ENCODE measurements at places on chromosomes 4 and X.

DNA sequence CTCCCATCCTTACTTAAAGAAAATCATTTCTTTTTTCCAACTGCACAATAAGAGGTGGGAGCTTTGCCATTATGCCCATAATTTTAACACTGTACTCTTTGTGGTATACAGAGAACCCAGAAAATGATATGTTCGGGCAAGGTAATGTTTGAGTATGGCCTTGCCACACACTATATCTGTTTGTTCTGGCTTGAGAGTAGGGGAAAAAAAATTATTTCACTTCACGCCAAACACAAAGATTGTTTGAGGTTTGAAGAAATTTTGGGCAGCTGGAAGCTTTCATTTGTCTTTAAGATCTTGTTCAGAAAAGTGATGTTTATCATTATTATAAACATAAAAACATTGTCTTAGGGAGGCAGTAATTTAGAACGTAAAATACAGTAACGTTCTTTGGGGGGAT, 115.4 kb upstream of the NAP1L5 start:
- DNase-seq: no peak

DNA sequence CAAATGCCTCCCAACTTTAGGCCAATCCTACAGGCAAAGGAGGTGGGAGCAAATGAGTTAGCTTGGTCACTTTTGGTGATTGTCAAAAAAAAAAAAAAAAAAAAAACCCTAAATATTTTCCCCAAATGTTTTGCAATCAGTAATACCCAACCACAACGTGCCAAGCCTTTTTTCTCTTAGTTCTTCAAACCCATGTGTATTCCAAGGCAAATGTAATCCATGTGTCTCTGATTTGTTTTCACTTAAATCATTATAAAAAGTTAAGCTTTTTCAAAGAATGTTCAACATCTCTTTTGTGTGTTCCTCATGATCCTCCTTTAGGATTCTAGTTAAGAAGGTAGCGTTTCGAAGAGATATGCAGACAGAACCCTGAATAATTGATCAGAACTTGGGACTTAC, 328.4 kb downstream of the PAPSS1 start:
- no peak for DNase-seq

- DNase-seq: no peak
Observed at GRCh38 chr4:22407361-22407760, 108.5 kb downstream of the ADGRA3 start.

- DNase-seq: no peak
Observed at GRCh38 chr4:154983714-154984113, 202.6 kb downstream of the RBM46 start.

DNA sequence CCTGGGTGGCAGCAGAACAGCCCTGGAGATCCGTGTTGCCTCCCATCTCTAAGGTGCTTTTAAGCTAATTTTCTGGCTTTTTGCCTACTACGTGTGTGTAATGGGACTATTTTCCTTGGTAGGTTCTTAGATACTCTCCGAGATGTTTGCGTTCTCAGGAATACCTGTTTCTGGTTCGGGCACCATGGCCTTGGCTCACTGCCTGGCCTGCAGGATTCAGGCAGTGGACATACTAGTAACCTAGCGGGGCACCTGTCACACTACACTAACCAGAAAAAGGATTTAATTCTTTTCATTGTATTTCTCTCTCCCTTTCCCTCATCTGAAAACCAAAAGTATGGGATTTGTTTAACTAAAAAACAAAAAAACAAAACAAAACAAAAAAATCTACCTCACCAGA, 29.2 kb downstream of the FHIP1A start:
- DNase-seq: no peak

- peak; percentile 17 for DNase-seq
Observed at GRCh38 chrX:10726647-10727046, 106.3 kb upstream of the MID1 start.

DNA sequence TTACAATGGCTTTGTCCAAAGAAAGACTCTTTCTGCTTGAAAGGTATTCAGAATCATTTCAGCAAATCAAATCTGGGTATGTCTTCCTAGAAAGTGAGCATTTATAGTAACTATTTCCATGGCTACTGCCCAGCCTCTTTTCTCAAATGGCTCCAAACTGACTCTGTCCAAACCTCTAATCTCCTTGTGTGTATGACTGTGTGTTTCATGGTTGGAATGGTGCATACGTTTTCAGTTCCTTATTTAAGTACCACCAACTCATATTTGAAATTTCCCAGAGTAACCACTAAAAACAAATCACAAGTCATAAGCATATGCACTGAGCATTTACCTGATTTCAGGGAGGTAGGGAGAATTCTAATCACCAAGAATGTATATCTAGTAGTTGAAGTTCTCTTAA, 106.0 kb downstream of the TMEM144 start:
- no peak for DNase-seq

- no peak for DNase-seq
Observed at GRCh38 chr4:24114919-24115500, 225.2 kb upstream of the PPARGC1A start.

DNA sequence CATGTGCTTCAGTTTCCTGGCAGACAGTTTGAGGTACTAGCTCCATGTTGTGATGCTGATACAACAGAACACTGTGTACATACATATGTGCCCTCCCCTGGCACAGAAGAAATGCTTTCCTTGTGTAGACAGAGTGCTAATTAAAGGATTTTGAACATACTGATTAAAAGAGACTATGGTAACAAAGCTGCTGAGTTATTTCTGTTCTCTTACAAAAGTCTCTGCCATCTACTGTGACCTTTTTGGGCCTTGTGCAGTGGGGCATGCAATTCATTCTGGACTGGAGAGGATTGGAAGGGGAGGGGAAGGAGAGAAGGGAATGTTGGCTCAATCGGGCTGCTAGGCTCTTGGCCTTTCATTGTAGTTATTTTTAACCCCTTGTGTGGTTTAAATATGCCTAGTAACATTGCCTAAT, 6.0 kb downstream of the PDLIM5 start:
- no peak for DNase-seq

DNA sequence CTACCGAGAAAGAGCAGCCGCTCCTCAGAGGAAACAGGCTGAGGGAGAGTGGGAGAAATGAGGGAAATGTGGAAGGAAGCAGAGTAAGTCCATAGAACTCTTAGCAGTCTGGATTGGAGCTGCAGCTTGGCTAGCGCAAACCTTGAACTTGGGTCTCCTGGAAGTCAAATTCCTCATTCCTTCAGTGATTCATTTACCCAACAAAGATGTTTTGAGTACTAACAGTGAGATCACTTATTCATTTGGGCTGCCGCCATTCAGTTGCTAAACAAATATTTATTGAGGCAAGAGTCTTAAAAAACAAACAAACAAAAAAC, 51.5 kb downstream of the SEL1L3 start:
- DNase-seq: no peak
